ENCODE measurements at places on chromosomes 7 and 10. TPM values are rescaled to one million over a fixed set of nuclear protein-coding genes. Genes with fewer than 3 reads are reported as not detected.

Gene CLCN1
- total RNA-seq, result not detected

Gene SPDYE6
- not detected for total RNA-seq

Gene KCNMA1
- 28.6 TPM for total RNA-seq

DNA sequence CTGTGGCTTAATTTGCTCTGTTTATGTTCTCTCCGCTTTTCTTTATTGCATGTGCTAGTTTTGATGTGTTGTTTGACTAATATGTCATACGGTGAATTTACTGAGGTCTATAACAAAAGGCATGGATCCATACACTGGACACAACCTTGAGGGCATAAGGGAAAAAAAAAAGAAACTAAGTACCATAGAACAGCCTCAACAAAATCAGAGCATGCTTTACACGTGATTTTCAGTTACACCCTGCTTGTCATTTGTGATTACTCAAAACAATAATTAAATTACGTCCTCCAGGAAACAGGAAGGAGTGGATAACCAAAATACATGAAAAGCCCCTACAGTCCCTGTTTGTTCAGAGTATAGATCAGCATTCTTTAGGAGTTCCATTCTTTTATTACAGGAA is 150.5 kb downstream of the CRPPA start:
- no peak for DNase-seq

DNA sequence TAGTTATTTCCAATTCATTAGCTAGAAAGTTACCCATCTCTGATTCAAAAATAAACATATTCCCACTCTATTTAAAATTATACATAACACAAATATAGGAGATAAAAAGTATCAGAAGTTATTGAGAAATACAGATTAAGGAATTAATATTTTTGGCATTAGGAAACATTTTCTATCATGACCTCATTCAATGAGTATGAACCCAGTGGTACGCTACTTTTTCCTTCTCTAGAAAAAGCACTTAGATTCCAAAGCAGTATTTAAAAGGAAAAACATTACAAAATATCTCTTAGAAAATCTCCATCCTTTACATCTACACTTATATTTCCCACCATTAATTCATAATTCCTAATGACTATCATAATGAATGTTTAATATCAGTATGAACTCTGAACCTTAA is 240.6 kb upstream of the GNAI1 start:
- no peak for DNase-seq

Gene GGCT
- 54.2 TPM for total RNA-seq

DNA sequence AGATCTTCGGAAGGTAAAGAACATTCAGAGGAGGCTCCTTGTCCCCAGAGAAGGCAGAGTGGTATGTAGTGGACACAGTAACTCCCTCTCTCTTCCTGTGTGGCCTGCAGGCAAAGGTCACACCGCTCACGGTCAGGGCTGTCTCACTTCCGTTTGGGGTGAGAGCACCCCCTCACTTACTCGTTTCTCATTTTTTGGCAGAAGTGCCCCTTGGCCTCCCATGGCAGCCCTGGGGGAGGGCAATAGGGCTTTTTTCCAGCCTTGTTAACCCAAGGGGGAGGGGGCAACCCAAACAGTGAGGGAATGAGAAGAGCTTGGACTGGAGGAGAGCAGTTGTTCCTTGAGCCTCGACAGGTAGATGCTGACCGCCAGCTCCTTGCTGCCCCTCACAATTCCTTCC is 31.8 kb upstream of the SRGN start:
- DNase-seq, result no peak

Gene LANCL2
- total RNA-seq, result 23.9 TPM

Gene LDB3
- total RNA-seq, result 0.06 TPM
